ENCODE measurements at places on chromosomes 1 and 21.
A peak's percentile ranks its signal among the peaks of the same experiment; 100 is the strongest.

- DNase-seq, result no peak
These were observed 16.8 kb upstream of the RIPK4 start for GRCh38 chr21:41783476-41784180.

DNA sequence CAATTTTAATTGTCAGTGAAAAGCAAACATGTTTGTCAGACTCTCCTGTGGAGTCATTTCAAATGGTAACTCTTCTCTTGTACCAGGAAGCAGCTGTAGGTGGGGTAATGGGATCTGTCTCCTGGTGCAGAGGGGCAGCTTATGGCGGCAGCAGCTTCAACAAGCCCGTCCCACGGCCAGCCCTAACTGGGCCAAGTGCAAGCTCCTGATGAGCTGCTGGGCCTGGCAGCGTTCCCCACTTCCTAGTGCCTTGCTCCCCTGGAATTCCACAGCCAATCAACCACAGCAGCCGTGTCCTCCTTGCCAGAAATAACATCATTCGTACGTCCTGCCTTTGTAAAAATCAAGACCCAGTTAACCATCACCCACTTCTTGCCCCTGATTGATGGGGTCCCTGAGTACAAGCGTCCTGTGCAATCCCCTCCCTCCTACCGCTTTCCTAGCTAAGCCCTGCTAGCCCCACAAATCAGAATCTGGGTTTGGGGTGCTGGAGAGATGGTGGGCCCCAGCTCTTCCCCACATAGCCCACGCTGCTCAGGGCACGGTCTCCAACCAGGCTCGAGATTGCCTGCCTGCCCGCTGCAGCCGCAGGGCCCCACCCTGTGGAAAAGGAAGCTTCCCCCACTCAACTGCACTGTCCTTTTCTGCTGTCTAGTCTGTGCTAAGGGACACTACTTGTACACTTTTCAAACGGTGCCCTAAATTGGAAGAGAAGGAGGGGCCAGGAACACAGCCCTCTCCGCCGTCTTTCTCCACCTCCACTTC, 61.2 kb downstream of the TOR1AIP2 start:
- DNase-seq, result no peak

DNA sequence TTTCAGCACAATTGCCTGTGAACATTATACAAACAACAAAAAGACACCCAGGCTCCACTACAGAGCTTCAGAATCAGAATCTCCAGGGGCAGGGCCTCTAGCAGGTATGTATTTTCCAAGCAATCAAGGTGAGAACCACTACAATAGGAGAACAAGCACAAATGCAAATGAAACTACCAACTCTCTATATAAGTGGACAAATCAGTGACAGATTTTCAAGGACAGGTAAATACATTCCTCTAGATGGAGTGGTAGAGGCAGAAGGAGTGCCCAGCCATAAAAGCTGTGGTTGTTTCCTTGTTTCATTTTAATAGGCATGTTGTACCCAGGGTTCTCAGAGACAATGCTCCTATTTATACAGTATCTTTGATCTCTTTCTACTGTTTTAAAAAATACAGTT, 20.1 kb upstream of the CCDC17 start:
- no peak for DNase-seq

- DNase-seq, result no peak
These were observed 15.5 kb downstream of the SLC2A1 start for GRCh38 chr1:42943166-42943565.

DNA sequence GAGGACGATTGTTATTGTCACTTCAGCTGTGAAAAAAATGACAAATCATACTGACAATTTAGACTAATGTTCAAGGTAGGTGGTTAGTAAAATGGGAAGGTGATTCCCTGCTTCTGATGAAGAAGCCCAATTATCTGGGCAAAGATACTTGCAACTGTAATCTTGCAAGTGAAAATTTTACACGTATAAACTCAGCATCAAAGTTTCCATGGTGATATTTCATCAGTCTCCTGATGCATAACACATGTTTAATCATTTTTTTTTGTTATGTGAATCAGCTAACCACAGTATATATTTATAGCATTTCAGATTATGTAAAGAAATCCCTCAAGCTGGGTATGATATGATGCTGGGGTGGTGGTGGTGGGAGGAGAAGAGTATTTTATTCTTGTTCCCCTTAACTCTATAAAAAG, 16.4 kb upstream of the KCNK1 start:
- DNase-seq, result no peak

GRCh38 chr1:86714159-86714558, 9.8 kb downstream of the SH3GLB1 start:
- DNase-seq, result no peak

GRCh38 chr1:81547912-81548303, 252.8 kb upstream of the ADGRL2 start:
- no peak for DNase-seq

DNA sequence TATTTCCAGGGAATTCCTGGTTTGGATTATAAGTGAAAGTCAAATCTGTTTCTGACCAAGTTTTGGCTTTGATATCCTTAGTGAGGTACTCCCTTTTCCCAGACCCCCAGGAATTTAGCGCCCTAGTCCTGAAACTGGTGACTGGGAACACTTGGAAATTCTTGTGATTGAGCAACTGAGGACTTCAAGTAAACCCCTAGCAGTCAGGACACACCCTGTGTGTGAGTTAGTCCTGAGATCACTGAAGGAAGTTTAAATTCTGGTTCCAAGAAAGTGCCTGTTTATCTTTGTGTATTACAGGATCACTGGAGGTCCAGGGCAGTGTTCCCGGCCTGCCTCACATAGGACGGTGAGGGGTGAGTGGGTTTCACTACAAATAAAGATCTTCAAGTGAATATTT, 95.1 kb upstream of the F3 start:
- DNase-seq, result no peak

DNA sequence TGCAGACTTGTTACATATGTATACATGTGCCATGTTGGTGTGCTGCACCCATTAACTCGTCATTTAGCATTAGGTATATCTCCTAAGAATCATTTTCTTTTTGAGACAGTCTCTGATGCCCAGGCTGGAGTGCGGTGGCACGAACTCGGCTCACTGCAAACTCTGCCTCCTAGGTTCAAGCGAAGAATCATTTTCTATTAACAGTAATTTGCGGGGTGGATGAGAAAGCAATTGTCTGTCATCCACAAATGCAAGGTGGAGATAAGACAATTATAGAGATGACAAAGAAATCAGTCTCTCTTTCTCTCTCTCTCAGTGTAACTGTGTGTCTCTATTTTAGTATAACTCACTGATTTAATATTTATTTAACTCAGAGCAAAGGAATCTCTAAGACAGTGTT, 131.0 kb upstream of the KIAA1614 start:
- no peak for DNase-seq

DNA sequence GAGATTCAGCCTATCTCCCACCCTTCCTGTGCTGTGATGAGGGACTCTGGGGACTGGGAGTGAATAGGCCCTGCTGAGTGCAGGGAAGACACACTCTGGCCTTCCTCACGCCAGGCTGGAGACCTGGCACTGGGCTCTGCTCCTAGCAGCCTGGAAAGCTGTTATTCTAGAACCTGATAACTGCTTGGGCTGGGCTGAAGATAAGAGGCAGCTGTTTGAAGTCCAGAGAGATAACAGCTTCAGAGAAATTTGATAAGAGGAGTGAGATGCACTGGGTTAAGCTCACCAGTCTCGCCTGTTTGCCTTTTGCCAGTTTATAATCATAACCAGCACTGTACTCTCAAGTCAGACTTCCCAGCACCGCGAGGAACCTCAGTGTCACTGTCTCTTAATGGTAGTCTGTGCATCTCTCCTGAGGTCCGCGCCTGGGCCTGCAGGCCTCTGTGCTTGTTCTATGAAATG, 46.6 kb upstream of the GPR37L1 start:
- DNase-seq, result no peak

GRCh38 chr1:76892675-76893074, 25.4 kb downstream of the ST6GALNAC5 start:
- no peak for DNase-seq

GRCh38 chr1:6260961-6261614, at the start of gene GPR153:
Gene GPR153, minus strand, starts transcription at chr1:6261098. Its CDS starts 6,193 bp downstream, at chr1:6254905.
- peak; percentile 19 for DNase-seq
